ENCODE measurements at places on chromosomes 2 and 18.

- no peak for DNase-seq
Measured at GRCh38 chr2:167489325-167489724, 601.0 kb downstream of the XIRP2 start.

DNA sequence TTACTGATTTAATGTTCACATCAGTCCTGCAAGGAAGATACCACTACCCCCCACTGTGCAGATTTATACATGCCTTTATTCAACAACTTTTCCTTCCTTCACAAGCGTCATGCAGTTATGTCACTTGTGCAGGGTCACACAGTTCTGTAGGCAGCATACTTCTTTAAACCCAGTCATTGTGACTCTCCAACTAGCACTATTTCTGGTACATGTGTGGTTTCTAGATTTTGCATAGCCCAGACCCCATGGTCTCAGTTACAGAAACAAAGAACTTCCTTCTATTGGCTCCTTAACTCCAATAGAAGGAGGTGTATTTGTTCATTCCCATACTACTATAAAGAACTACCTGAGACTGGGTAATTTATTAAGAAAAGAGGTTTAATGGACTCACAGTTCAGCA lies 333.1 kb downstream of the ZNF516 start:
- DNase-seq: no peak

- DNase-seq: no peak
Measured at GRCh38 chr2:186347472-186347871, 138.6 kb upstream of the ZC3H15 start.

- DNase-seq: no peak
Measured at GRCh38 chr2:240350696-240351087, 84.8 kb upstream of the GPC1 start.

DNA sequence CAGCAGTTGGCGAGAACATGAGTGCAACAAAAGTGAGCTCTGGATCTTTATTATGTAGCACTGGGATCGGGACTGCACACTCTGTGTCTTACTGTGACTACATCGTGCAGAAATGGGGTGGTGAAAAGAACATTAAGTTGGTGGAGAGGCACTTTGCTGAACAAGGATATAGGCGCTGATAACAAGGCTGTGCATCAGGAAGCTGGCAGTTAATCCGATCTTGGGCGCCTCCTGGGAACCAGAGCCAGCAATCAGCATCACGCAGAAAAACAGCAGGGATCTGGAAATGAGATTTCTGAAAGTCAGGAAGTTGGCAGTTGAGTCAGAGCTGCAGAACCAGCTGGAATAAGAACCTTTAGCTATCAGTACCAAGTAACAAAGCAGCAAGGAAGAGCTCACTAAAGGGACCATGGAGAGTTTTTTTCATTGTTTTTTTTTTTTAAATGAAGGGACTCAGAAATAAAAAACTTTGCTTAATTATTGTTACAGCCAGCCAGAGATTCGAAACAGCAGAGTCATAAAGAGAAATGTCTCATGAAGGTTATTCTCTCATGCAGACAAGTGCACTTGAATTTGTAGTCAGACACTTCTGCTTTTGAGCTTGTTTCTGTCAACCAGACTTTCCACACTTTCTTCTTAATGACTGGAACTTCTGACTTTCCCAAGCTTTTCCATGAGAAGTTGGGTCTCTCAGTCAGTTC lies 22.8 kb upstream of the MYO3B start:
- DNase-seq: no peak

GRCh38 chr18:427005-427404 lies 73.5 kb downstream of the COLEC12 start:
- no peak for DNase-seq

DNA sequence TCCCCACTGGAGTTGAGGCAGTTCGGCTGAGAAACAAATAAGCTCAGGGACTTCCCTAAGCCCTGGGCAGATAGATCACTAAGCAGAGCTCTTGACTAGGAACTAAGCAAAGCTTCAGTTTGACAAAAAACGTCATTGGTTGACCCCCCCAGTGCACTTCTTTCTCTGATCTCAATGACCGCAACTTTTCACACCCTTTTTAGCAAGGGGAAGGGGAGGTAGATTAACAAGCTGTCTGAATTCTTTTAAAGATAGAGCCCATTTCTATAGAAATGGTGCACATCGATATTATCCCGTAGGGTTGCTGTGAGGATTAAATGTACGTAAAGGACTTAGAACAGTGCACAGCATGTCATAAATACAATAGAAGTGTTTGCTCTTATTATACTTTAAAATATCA lies 42.5 kb downstream of the PIEZO2 start:
- no peak for DNase-seq

- no peak for DNase-seq
Measured at GRCh38 chr2:216950547-216950946, 90.7 kb upstream of the TNP1 start.

DNA sequence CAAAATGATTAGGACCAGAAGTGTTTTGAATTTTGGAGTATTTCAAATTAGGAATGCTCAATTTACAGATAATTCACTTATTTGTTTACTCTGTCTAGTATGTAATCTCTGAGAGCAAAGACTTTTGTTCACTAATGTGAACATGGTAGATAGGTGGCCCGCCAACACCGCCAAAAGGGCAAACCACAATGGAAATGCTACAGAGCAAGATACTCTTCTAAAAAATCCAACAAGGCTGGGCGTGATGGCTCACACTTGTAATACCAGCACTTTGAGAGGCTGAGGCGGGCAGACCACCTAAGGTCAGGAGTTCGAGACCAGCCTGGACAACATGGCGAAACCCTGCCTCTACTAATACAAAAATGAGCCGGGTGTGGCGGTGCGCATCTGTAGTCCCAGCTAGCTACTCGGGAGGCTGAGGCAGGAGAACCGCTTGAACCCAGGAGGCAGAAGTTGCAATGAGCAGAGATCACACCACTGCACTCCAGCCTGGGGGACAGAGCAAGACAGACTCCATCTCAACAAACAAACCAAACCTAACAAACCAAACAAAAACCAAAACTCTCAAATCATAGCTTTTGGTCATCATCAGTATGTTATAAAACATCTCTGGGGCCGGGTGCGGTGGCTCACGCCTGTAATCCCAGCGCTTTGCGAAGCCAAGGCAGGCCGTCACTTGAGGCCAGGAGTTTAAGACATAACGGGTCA lies 2.4 kb downstream of the CCT4 start:
- no peak for DNase-seq

DNA sequence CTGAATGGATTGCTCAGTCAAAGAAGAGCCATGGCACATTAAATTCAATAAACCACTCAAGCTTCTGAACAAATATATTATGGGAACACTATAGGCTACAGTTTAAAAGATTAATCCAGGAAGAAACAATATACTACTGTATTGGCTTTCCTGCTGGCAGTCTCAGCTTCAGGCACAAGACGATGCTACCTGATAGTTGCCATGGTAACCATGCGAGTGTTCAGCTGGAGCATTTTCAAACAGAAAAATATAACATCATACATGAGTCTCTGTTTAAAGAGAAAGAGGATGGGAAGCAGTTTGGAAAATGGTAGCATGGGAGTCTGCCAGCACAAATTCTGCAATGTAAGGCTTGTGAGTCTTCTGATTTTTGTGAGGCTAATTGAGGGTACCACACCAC lies 65.9 kb upstream of the CPO start:
- no peak for DNase-seq

DNA sequence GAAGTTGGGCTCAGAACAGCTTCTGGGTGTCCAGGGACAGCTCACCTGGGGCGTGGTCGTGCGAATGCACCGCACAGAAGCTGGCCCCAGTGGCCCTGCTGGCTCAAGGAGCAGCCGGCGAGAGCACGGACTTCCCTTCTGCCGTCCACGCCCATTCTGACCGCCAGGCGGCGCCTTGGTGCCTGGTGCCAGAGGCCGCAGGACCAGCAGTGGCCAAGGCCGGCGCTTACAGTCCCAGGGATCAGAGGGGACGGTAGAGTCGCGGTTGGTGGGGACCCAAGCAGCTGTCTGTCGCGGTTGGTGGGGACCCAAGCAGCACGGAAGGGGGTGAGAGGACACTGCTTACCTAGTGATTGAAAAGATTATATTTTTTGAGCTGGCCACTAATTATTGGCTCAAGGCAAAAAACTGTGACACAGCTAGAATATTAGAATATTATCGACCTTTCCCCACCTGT lies 25.7 kb downstream of the NPPC start:
- no peak for DNase-seq

DNA sequence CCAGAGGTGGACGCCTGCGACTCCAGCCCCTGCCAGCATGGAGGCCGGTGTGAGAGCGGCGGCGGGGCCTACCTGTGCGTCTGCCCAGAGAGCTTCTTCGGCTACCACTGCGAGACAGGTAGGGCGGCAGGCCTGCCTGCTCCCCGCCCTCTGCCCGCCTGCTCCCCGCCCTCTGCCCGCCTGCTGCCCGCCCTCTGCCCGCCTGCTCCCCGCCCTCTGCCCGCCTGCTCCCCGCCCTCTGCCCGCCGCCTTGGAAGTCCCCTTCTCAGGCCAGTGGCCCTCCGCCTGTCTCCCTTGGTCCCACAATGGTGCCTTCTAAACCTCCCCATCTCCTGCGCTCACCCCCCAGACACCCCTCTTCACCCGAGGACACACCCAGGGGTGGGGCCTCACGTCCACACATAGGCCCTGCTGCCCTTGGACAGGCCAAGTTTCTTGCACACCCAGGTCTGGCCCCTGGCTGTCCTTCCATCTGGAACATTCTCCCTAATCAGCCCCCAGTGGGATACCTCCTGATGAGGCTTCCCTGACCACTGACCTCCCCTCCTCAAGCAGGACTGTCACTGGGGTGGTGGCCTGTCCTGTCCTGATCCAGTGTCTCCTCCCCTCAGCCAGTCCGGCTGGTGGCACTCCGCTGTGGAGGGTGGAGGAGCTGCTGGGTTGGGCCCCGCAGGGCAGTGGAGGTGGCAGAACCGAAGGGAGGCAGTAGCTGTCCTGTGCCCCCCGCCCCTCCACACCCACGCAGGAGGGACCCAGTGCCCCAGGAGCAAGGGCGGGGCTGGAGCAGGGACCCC lies 37.9 kb downstream of the MTERF4 start:
- DNase-seq: no peak

GRCh38 chr18:46867367-46868143 lies 49.8 kb downstream of the PIAS2 start:
- DNase-seq: no peak

- no peak for DNase-seq
Measured at GRCh38 chr2:64646007-64646880, 7.5 kb downstream of the SERTAD2 start.

GRCh38 chr2:181128199-181128598 lies 147.8 kb downstream of the UBE2E3 start:
- no peak for DNase-seq

DNA sequence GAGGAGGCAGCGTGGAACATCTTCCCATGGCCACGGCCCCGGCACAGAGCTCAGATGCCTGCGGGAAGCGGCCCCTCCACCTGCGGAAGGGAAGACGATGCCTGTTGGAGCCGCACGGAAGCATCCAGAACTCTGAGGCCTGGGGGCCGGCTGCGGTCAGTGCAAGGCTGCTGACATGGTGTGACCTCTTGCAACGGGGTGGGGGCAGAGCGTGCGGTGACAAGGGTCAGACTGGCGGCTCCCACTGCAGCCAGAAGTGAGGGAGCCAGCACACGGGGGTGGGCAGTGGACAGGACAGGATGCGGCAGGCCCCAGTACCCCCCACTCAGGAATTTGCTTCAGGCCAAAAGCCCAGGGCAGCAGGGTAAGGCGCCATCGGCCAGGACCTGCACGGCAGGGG lies 48.8 kb downstream of the SLC66A2 start:
- peak; percentile 5 for DNase-seq

DNA sequence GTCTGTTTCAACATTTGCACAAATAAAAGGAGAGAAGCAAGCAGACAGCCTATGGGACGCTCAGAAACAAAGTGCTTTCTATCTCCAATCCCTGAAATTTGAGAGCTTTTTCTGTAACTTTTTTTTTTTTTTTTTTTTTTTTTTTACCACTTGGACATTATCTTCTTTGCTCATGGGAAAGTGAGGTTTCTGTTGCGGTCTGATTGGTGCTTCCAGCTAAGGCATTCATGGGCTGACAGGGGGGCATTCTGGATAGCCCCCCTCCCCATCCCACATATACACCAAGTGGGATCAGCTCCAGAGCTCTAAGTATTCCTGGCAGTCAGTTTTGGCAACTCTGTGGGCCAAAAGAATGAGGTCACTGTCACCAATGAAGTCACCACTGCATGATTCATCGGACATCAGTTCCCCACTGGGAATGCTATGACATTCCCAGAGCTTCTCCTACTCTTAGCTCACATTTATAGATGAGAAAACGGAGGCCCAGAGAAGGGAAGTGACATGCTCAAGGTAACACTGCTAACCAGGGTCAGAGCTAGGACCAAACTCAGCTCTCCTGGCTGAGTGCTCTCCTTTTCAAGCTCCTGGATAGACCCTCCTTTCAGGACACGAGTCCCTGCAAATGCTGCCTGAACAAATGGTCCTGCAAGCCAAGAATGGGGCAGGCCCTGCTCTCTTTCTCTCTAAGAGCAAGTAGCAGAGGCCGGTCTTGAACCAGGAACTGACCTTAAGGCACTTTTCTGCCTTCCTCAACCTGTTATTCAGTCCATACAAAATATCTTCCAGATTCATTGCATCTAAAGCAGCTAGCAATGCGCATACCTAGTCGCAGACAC lies 61.3 kb downstream of the TMEM247 start:
- no peak for DNase-seq

GRCh38 chr2:183242937-183243336 lies 118.7 kb downstream of the NUP35 start:
- DNase-seq: no peak

DNA sequence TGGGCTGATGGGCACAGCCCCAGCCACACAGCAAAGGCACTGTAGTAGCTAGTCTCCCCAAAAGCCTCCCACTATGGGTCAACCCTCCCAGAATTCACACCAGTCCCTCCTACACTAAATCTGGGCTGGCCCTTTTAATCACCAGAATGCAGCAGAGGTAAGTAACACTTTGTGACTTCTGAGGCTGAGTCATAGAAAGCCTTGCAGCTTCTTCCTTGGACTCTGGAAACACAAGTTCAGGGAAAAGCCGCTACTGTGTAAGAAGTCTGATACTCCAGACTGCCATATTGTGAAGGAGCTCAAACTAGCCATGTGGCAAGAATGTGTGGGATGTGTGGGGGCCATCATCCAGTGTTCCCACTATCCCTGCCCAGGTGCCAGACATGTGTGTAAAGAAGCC lies 19.0 kb upstream of the SIX2 start:
- DNase-seq: no peak

DNA sequence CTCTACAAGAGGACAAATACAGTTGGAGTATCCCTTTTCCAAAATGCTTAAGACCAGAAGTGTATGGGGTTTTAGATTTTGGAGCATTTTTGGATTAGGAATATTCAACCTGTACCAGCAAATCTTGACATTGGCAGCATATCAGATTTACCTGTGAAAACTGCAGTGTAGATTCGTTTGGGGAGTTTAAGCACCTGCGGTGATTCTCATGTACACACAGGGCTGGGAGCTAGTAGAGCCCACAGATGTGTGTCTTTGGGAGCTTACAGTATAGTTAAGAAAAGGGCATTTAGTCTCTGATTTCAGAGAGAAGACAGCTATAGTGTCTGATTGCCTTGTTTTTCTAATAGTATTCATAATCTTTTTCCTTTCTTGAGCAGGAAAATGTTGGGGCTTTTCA lies 30.1 kb downstream of the PTCD3 start:
- no peak for DNase-seq

DNA sequence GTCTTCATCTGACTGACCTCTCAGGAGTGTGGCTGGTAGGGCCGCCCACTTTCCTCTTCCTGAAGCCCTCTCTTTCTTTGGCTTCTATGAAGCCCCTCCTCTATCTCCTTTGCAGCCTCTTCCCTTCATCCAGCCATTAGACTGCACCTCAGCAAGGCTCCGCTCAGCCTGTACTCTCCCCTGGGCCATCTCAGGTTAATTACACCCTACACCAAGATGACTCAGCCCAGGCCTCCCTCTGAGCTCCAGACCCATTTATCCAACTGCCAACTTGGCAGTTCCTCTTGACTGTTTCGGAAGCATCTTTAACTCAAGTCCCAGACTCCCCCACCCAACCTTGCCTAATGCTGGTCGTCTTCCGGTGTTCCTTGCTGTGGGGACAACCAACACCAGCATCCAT lies 5.8 kb upstream of the WNT6 start:
- DNase-seq: no peak

Data from GM12891 (cell line).